Pulmonary artery endothelial cell (primary cell): ENCODE measurements at places on chromosomes 1 and 21.

GRCh38 chr1:179031855-179032513, 6.3 kb downstream of the FAM20B start:
- no peak for DNase-seq

DNA sequence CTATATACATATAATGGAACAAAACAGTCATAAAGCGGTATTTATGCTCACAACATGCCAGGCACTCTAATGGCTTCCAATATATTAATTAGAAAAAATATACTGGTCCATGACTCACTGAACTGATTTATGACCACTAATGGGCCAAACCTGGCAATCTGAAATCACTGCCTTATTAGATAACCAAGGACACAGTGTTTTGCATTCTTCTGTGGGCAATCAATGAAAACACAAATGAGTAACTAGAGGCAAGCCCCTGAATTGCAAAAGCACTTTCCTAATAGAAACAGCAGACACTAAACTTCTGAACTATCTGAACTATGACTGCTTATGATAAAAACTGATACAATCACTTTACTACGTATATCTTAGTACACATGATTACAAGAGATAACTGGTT, 3.5 kb downstream of the GCLM start:
- no peak for DNase-seq

- no peak for DNase-seq
Measured at GRCh38 chr1:150001415-150001814, 9.1 kb downstream of the OTUD7B start.

GRCh38 chr1:236576004-236576403, 28.3 kb downstream of the HEATR1 start:
- DNase-seq = no peak

GRCh38 chr1:59005491-59006288, 221.8 kb upstream of the JUN start:
- no peak for DNase-seq
